Activated CD8-positive, alpha-beta memory T cell treated with anti-CD3 and anti-CD28 coated beads for 1 hour (primary cell): ENCODE measurements at places on chromosomes 7 and 10.

GRCh38 chr7:137978464-137979237 lies 23.2 kb downstream of the CREB3L2 start:
- DNase-seq: no peak

DNA sequence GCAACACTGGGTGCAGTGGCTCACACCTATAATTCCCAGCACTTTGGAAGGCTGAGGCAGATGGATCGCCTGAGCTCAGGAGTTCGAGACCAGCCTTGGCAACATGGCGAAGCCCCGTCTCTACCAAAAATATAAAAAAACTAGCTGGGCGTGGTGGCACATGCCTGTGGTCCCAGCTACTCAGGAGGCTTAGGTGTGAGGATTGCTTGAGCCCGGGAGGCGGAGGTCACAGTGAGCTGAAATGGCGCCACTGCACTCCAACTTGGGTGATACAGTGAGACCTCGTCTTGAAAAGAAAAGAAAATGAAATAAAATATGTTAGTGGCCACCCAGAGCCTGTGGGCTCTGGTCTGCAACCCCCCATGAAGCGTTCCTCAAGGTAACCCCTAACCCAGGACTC lies 13.3 kb downstream of the ITPRIP start:
- DNase-seq: no peak

- no peak for DNase-seq
Measured at GRCh38 chr7:155685070-155685790, 40.8 kb downstream of the RBM33 start.

- DNase-seq: no peak
Measured at GRCh38 chr7:100860702-100861615, 6.2 kb upstream of the TRIP6 start.

- no peak for DNase-seq
Measured at GRCh38 chr7:88746126-88746525, 13.4 kb upstream of the ZNF804B start.

DNA sequence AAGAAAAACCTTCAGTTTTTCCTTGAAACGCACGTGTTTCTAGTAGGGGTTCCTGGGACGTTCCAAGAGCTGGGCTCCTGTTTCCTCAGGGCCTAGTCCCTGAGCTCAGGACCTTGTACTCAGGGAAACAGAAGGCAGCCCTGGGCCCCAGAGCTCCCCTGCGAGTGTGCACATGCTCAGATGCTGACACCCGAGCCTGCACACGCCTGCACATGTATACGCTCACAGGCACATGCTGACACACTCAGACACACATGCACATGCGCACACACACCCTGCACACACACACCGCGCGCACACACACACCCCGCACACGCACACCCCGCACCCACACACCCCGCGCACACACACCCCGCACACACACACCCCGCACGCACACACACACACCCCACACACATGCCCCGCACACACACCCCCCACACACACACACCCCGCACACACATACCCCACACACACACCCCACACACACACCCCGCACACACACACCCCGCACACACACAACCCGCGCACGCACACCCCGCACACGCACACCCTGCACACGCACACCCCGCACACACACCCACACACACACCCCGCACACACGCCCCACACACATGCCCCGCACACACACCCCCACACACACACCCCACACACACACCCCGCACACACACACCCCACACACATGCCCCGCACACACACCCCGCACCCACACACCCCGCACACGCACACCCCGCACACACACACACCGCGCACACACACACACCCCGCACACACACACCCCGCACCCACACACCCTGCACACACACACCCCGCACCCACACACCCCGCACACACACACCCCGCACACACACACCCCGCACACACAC lies 52.2 kb downstream of the CALML3 start:
- DNase-seq: no peak

DNA sequence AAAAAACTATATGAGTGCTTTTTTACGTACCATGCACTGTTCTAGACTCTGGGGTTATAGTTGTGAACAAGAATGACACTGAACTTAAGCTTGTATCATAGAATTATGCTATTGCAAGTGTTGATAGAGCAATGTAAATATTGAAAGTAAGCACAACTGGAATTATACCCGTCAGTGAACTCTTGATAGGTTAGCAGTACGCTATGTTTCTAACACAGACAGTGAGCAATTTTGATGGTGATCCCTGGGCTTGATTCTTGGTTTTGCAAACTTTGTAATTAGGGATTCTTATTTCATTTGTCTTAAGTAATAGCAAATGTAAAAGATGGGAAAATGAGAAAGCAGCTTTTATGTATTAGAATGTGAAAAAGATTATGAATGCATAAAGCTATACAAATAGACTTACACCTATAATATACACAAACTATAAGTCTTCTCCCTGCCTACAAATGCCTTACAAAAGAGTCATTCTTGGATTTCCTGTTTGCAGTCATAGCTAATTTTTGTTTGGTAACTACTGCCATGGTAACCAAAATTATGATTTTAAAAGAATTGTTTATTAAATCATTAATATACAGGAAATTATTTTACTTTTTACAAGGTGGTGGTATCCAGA lies 6.7 kb downstream of the TES start:
- no peak for DNase-seq

GRCh38 chr10:123459371-123460091 lies 206.6 kb upstream of the GPR26 start:
- no peak for DNase-seq

DNA sequence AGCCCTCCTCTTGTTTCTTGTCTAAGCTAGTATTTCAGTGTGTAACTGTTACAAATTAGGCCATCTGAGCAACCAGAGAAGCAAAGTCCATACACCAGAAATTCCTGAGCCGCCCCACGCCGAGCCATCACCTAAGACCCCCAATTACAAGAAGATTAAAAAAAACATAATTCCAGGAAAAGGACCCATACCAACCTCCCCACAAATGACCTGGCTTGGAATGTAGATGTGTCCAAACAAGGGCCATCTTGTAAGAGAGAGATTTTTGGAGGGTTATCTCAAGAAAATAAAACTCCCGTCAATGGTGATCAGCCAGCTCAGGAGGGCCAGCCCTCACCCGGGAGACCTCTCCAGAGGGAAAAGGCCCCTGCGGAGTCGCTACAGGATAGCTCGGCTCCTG lies 83.1 kb downstream of the LRGUK start:
- no peak for DNase-seq

DNA sequence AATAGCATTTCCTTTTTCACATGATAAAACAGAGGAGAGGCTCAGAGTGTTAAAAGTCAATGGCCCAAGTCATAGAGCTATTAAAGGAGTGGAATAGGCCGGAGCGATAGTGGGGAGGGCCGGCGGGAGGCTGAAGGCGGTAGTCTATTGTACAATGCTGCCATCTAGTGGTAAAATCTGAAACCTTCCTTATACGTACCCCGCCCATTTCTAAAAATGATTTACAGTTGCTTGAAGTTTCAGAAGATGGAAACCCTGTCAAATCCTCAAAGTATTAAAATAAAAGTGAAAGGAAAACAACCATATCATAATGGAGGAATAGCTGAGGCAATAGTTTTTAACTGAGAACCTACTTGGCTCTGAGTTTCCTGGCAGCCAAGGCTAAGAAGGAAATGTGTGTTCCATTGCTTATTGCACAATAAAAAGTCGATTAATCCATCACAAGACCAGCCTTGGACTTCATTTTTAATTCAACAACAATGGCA lies 209.1 kb downstream of the CCSER2 start:
- DNase-seq: no peak

- DNase-seq: no peak
Measured at GRCh38 chr7:74033372-74034311, 5.7 kb downstream of the ELN start.
